ENCODE measurements at places on chromosomes 2 and 18.
A peak's percentile ranks its signal among the peaks of the same experiment; 100 is the strongest.

GRCh38 chr2:201261471-201261870 lies 1.1 kb downstream of the CASP8 start:
- DNase-seq = peak; percentile 54

DNA sequence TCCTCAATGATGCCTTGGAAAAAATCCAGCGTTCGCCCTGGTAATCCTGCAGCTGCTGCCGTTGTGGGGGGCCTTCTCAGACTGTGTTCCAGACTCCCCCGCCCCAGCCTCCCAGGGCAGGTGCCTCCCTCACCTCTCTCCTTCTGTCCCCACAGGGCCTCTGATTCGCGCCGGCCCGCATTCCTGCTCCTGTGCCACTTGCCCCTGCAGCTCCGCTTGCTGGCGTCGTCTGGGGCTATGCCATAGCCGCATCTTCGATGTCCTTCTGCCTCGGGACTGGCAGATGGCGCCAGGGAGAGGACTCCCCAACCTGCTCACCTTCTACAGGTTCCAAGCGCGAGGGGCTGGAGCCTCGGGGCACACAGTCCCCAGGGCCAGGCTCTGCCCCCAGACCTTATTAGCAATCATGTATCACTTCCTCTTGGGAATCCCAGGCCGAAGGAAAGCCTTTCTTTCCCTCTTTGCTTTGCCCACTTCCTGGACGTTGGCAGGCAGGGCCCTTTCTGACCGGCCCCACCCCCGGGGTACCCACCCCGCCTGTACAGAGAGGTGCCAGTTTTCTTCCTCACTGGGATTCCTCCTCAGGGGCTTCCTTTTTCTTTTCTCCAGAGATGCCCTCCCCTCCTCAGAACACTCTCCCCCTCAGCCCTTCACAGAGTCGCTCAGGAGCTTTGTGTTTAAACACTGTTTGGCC lies 4.4 kb downstream of the SPATA3 start:
- no peak for DNase-seq

DNA sequence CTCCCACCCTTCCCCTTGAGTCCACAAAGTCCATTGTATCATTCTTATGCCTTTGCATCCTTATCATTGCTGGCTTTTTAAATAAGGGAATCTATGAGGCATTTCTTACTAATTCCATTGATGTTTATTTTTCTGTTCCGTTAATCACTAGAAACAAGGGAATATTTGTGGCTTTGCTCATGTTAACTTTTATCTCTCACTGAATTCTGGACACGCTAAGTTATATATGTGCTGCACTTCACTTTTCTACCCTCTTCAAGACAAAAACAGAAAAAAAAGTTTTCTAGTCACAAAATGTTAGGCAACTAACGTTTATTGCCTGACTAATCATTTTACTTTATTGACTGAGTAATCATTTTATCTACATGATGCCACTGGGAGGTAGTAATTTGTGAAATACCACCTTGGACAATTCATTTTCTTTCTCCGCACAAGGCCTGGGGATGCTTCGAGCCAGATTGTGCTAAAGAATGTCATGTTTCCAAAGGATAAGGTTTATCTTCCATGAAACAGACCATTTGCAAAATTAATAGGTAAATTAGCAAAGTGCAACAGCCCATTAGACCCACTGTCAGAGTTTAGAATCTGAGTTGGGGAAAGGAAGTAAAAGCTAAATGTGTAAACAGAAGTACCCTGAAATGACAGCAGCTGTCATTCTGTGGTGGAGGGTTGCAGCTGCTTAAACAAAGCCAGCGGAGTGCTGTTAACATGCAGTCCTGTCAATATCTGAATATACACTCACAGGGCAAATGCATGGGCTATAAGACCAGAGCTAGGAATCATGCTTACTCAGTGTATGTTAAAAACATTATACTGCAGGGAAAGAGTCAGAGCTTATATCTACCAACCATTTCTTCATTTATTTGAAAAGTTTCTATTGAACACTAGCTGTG lies 658.7 kb downstream of the CNTNAP5 start:
- no peak for DNase-seq

GRCh38 chr2:6417050-6417449 lies 448.7 kb downstream of the CMPK2 start:
- no peak for DNase-seq

- no peak for DNase-seq
Measured at GRCh38 chr2:220593526-220593925, 966.1 kb downstream of the SLC4A3 start.

DNA sequence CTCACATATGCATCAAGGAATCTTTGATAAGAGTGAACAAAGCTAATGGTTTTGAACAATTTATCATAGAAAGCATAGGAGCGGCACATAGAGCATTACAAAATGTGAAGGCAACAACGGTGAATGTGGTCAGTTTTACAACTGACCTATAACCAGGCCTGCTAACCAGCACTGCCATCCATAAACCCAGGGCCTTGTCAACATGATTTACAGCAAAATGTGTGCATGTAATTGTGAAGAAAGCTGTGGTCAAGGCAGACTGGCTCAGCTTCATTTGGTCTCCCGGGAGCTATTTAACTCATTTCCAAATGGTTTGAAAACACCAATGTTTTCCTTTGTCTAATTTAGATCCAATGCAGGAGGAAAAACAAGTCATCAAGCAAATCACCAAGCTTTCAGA lies 119.8 kb downstream of the DHRS9 start:
- no peak for DNase-seq

DNA sequence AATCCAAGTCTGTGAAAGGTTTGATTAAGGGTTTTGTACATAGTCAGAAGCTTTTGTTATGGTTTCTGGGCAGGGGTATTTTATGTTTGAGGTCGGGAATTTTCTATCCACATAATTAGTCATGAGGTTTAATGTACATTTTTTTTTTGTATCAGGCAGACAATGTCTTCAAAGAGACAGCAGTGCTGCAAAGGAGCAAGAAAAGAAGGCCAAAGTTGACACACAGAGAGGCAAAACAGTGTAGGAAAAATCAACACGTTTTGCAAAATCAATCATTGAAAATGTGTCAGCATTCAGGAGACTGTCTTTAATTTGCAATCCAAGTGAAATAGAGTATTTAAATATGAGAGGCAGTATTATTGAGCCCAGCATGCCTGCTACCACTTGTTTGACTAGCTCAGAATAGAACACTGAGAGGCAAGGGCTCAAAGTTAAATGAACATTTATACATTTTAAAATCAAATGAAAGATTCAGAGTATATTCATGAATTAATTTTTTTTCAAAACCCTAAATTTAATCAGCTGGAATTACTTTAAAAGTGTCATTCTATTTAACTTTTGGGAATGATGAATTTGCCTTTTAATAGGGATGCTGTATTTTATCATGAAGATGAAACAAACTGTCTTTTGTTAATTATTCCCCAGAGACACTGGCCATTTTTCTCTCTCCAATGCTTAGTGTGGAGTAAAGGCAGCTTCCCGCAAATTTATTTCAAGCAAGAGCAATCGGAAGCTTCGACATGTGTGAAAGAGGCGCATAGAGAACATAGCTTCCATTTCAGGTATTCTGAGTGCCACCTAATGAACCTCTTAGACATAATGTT lies 11.3 kb downstream of the VRK2 start:
- DNase-seq = no peak

DNA sequence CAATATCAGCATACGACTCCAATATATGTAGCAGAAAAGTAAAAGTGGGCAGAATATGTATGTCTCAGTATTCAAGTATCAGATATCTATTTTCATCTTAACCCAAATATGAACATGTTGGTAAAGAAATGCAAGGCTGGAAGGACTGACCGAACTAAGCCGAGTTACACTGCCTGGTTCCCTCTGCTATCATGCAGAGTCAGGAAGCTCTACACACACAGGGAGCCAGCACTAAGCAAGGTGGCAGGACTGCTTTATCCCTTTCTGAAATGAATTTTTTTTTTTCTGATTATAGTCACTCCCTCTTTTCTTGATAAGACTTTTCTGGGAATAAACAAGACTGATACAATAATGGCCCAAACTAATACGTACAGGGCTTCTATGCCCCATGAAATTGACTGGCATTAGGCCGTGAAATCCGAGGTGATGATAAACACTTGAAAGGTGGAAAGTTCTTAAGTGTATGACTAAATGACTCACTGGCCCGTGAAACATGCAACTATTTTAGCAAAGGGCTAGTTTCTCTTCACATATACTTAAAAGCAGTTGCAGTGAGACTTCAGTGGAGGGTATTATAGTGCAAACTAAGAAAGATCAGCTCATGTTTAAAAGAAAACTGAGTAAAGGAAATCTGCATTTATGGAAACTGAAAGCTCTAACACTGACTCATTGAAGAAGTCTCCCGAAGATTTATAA lies 14.9 kb downstream of the DPP4 start:
- DNase-seq = no peak

GRCh38 chr2:73069041-73069854 lies 2.3 kb downstream of the SFXN5 start:
- DNase-seq = no peak

DNA sequence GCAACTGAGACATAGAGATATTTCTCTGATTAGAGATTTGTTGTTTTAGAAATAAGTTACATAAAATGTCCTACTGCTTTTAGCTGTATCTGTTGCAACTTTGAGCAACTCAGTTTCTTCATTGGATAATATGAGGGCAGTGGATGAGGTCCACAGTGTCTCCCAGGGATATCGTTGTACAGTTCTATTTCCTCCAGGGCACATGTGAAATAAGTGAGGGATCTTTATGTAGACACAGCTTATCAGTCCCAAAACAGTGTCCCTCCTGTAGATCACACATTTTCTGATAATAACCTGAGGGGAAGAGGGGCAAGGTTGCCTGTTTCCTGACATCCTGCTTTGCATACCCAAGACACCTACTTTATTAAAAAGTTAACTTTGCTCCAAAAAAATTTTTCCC lies 1231.2 kb upstream of the ZEB2 start:
- no peak for DNase-seq

DNA sequence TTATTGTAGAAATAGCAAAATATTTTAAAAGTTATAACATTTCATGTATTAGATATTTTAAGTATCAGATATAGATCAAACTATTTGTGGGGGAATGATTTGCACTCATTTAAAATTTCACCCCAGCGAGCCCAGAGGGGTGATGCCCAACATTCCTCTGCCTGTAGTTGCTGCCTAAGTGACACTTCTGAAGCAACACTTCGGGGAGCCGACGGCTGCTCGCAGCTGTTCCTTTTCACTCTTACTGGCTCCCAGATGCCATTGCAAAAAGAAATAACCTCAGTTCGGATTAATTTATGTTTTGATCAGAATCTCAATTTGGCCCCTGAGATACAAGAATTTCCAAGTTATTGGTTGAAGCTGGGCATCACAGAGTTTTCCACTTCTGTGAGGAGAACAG lies 603.8 kb downstream of the PLCL1 start:
- DNase-seq = no peak

GRCh38 chr2:197152451-197153228 lies 157.9 kb downstream of the ANKRD44 start:
- DNase-seq = no peak

GRCh38 chr2:102009557-102009956 lies 17.8 kb downstream of the IL1R2 start:
- DNase-seq = no peak

GRCh38 chr2:200352636-200353035 lies 46.1 kb downstream of the SPATS2L start:
- DNase-seq = no peak

- DNase-seq = no peak
Measured at GRCh38 chr2:118371515-118371914, 283.2 kb downstream of the INSIG2 start.

- no peak for DNase-seq
Measured at GRCh38 chr2:224884188-224884587, 158.1 kb downstream of the DOCK10 start.

- DNase-seq = peak; percentile 80
Measured at GRCh38 chr2:147297820-147298219, 547.0 kb upstream of the ACVR2A start.

DNA sequence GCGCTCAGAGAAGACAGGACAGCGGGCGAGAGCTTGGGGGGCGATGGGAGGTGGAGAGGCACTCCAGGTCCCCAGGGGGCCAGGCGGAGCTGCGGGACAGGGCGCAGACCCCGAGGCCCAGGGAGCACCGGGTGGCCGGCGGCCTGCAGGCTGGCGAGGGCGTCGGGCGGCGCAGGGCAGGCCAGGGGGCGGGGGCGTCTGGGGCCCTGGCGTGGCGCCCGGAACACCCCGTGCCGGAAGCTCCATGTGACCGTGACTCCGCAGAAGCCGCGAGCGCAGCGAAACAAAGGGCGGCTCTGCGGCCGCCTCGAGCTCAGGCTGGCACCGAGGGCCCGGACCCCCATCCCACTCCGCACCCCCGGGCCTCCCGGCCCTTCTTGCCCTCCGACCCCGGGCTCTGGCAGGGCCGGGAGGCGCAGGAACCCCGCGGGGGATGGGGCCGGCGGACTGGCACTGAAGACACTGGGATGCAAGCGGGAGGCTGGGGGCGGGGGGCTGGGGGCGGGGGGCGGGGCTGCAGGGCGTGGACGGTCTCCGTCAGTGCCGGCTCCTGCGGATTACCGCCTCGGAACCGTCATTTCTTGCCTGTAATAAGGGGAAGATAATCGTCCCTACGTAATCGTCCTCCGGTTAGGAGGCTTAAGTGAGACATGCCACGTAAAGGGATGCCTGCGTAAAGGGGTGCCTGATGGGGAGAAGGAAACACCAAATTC lies 19.1 kb downstream of the SH2D6 start:
- DNase-seq = peak; percentile 73

DNA sequence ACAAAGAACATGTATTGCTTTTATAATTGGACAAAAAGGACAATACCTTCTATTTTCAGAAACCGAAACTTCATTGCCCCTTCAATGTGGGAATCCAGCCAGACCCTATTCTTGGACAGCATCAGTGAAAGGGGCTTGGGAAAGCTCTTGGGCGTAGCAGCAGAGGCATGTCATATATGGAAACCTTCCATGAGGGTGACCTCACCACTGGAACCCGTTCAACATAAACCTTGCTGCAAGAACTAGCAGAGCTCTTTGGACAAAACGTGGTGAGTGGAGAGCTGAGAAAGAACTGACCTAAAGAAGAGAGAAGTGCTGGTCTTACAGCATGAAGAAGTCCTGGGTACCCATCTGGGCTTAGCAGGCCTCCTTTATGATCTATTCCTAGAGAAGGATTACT lies 22.7 kb upstream of the ACTG2 start:
- DNase-seq = no peak

DNA sequence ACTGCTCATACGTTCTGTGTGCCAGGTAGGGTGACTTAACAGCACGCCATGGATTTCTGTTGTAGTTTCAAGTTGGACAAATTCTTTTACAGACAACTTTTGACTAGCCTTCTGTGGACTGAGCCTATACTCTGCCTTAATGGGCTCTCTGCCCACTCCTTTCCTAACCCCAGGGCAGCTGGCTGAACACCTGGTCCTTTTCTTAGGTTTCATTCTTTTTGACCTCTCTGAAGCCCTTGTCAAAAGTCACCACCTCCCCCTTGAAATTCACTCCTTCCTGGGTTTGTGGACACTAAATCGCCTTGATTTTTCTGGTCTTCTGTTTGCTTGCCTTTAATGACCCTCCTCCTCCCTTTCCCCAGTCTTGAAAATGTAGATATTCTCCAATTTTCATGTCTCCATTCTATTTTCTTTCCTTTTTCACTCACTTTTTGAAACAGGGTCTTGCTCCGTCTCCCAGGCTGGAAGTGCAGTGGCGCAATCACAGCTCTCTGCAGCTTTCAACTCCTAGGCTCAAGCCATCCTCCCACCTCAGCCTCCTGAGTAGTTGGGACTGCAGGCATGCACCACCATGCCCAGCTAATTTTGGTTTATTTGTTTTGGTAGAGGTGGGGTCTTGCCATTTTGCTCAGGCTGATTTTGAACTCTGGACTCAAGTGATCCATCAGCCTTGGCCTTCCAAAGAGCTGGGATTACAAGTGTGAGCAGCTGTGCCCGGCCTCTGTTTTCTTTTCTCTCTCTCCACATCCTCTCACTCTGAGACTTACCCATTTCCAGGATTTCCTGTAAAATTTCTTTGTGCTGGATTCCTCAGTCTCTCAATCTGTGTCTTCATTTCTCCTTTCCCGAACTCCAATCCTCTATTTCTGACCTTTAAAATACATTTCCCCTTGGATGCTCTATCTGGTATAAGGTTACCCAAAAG lies 112.9 kb downstream of the PLB1 start:
- DNase-seq = no peak
